Hypothalamus (tissue), 51 donors: ENCODE measurements at places on chromosomes 12 and 14.

DNA sequence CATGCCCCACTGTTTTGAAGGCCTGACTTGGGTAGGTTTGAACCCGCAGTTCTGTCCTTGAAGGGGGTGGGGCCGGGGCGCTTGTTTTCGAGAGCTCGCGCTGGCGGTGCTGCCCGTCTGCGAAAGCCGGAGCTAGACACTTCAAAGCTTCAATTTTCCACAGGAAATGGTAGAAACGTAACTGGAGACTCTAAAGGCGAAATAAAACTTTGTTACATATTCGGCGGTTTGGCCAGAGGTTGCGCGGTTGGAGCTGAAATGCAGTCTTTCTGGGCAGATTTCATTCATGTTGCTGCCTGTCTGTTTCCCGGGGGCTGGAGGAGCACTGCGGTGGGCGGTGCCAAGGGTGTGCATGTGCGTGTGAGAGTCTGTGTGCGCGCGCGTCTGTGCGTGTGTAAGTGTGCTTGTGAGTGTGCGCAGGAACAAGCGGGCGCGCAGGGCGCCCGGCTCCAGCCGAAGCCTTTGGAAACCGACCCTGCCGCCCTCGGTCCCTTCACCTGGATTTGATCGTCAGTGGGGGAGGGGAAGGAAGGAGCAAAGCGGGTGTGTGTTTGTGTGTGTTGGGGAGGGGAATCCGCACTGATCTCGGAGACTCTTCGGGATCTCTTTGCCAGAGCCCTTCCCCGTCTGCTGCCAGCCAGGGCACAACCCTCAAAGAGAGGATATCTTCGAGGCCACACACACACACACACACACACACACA is 227.7 kb upstream of the CRY1 start:
- no peak for DNase-seq

DNA sequence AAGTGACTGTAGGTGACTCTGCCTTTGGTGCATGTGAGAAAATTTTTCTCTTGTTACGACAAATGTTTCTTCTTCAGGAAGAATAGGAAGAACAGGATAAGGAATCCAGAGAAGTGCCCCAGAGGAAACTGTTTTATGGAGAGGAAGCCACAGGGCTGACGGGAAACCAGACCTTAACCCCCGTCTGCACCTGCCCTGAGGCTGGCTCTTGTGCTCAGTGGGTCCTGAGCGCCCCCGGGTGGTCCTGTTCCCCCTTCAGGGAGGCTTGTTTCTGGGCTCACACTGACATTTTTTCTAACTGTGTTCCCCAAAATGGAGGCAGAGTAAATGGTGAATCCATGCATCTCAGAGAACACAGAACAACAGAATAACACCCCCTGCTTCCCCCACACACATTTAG is 691.8 kb downstream of the TMEM121 start:
- DNase-seq: no peak

DNA sequence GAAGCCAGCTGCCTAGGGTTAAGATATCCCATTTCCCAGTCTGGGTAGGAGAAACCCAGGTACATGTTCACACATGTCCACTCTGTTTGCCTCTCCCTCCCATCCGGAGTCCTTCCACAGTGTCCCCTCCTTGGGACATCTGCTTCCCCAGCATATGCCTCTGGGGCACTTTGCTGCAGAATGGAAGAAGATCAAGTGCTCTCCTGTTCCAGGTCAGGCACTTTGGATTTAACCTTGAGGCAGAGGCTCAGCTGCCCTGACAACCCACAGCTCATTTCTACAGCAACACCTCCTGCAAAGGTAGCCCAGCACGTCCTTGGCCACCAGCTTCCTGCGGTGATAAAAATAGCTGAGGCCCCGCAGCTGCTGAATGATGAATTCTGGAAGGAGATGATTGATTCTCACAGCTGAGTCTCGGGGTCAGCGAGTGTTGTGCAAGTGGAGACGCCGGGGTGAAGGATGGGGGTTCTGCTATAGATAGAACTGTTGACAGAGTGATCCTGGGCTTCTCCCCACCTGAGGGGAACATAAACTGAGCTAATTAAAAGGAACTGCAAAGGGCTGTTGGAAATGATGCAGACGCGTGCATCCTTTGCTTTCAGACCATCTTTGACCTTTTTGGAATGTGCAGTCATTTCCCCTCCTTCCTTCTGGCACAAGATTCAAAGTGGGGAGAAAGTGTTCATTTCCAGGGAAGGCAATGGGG is 145.0 kb downstream of the SLC38A6 start:
- no peak for DNase-seq

DNA sequence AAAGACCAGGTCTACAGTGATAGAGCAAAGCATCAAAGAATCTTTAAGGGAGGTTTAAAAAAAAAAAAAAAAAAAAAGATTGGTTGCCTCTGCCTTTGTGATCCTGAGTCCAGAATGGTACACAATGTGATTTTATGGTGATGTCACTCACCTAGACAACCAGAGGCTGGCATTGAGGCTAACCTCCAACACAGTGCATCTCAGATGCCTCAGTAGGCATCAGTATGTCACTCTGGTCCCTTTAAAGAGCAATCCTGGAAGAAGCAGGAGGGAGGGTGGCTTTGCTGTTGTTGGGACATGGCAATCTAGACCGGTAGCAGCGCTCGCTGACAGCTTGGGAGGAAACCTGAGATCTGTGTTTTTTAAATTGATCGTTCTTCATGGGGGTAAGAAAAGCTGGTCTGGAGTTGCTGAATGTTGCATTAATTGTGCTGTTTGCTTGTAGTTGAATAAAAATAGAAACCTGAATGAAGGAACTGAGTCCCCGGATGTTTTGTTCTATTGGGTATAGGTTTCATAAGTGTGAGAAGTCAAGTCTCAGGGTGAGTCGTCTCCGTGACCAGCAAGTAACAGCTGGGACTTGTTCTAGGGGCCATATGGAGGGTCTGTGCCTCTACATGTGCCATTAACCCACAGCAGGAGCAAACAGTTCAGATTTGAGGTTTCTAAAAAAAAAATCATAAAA is 9.3 kb downstream of the PEBP1 start:
- DNase-seq: no peak

GRCh38 chr12:52323001-52323400 is 1.8 kb upstream of the KRT83 start:
- DNase-seq: no peak

- no peak for DNase-seq
Observed at GRCh38 chr12:67853204-67853603, 136.0 kb upstream of the IFNG-AS1 start.

GRCh38 chr14:60951776-60952435 is 29.0 kb downstream of the TRMT5 start:
- DNase-seq: no peak

DNA sequence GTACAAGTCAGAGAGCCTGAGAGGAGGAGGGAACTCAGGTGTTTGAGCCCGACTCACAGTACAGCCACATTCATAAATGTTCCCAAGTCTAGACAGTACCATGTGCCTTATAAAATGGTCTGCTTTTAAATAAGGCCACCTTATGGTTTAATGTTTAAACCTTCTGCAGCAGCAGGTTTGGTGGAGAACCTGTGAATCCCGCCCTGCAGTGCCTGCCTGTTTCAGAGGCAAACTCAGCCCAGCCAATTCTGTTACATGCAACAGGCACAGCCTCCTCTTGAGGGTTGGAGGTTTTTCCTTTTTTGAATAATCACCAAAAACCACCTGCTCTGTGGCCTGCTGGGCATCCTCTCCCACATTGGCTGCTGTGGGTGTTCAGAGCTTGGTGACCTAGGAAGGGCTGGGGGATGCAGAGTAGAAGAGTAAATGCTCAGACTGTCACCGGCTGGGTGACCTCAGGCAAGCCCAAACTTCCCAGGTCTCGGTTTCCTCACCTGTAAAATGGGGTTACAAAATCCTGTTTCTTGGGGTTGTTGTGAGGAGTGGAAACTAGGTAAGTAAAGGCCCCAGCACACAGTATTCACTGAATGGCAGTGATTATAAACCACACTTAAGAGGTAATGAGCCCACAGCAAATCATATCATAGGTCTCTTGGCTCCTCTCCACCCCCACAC is 28.0 kb downstream of the NUAK1 start:
- DNase-seq: no peak

GRCh38 chr12:90572778-90573177 is 382.2 kb downstream of the CCER1 start:
- no peak for DNase-seq

DNA sequence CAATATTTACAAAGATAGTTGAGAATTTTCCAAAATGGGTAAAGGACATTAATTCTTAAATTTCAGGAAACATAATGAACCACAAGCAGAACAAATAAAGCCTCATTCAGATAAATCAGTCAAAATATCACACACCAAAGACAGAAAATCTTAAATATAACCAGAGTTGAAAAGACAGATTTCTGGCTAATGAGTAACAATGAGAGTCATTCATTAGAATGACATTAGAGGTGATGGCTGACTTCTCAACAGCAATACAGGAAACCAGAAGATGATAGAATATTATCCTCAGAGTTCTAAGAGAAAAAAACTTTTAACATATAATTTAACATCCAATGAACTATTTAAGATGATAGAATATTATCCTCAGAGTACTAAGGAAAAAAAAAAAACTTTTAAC is 124.2 kb downstream of the DENND5B start:
- no peak for DNase-seq

- DNase-seq: no peak
Observed at GRCh38 chr14:21669284-21669683, 4.3 kb downstream of the OR4E1 start.

- DNase-seq: no peak
Observed at GRCh38 chr12:82619644-82620043, 67.1 kb upstream of the TMTC2 start.

DNA sequence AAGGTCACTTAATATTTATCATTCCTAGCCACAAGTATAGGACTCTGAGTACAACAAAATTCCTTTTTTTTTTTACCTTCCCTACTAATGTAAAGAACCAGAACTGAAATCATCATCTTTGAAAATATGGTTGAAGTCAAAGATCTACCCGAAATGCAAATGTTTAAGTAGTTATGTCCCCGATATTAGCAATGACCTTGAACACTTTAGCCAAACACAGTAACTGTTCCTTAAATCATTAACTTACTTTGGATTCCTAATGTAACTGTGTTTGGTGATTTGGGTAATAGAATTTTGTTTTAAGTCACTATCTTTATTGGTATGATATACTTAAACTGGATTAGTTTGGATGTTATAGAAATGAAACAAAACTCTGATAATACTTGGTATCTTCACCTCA is 14.4 kb downstream of the ITPR2 start:
- DNase-seq: no peak
